Esophagus squamous epithelium (tissue), 5 donors: ENCODE measurements at places on chromosomes 11 and 22.

DNA sequence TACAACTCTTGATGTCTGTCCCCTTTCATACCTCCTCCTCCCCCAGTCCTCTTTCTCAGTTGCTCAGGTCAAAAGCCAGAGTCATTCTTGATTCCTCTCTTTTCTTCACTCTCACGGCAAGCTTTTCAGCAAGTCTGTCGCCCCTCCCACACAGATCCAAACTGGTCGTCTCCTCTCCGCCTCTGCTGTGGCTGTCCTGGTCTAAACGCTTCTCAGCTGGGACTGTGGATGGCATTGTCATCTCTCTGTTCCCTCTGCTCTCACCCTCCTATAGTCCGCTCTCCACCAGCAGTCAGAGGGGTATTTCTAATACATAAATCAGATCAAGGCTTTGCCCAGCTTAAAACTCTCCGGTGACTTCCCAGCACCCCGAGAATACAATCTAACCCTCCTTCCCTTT is 46.8 kb upstream of the SPATA19 start:
- no peak for DNase-seq

DNA sequence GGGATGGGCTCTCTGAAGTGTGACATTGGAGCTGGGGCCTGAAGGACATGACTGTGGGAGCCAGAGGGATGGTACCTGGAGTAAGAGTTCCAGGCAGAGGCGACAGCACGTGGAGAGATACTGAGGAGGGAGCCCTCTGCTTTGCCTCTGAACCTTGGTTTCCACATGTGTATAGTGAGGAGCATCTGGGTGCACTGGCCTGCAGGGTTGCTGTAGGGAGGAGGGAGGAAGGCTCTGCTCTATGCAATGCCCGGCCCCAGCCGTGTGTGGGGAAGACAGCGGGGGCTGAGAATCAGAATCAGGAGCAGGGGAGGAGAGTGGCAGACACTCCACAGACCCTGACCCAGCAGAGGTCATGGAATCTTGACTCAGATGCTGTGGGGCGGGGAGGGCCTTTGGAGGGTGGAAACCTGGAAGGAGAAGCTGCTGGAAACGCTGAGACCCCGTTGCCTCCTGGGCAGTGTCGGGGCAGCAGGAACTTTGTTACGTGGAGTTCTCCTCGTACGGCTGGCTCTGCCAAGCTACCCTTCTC is 4.0 kb downstream of the SCYL1 start:
- DNase-seq = no peak

- DNase-seq = no peak
Measured at GRCh38 chr22:40620464-40621046, 16.0 kb downstream of the MRTFA start.

GRCh38 chr22:26143806-26144325 is 25.4 kb upstream of the SEZ6L start:
- no peak for DNase-seq

GRCh38 chr22:48228468-48228867 is 1466.0 kb downstream of the TBC1D22A start:
- DNase-seq = no peak

DNA sequence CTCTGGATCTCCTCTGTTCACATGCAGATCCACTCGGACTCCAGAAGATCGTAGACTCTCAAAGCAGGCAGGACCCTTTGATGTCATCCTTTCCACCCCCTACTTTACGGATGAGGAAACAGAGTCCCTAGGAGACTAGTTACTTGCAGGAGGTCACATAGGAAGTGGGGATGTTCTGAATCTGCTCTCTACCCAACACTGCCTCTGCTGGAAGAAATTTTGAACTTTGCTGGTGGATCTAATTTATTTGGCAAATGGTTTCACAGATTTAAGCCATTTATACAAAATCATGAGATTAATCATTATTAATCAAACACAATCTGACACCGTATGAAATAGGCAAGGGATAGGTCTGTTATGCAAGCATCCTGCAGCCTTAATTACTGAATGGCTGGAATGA is 55.0 kb upstream of the USP47 start:
- no peak for DNase-seq

GRCh38 chr11:103272876-103273275 is 163.7 kb downstream of the DYNC2H1 start:
- DNase-seq = no peak

- DNase-seq = no peak
Measured at GRCh38 chr11:6745018-6745417, 26.8 kb downstream of the OR2AG2 start.

DNA sequence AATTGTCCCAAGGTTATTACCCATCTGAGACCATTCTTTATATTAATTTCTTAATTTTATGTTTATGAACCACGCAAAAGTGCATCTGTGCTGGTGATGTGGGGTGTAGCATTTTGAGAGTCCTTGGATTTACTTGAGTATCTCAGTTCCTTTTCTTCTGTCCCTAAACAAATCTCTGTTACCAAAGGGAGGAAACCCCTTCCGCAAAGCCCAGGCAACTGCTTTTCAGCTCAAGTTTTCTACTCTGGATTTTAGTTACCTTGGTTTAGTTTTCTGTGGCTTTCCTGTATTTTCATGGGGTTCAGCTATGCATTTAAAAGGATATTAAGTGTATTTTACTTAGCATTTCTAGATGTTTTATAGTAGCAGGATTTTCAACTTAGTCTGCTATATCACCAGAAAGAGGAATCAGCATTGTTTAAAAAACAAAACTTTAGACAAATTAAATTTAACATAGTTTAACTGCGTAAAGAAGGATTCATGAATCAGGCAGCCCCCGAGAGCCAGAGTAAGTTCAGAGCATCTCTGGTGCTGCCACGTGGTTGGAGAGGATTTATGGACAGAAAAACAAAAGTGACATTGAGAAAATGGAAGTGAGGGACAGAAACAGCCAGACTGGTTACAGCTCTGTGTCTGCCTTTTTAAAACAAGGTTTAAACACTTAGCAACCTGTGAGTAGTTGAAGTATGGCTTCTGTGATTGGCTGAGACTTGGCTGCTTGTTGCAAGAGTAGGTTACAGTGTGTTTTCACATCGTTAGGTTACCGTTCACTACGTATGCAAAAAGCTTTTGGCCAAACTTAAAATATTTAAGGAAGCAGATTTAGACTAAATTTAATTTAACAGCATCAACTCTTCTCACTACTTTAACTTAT is 9.6 kb downstream of the ADM start:
- DNase-seq = no peak

DNA sequence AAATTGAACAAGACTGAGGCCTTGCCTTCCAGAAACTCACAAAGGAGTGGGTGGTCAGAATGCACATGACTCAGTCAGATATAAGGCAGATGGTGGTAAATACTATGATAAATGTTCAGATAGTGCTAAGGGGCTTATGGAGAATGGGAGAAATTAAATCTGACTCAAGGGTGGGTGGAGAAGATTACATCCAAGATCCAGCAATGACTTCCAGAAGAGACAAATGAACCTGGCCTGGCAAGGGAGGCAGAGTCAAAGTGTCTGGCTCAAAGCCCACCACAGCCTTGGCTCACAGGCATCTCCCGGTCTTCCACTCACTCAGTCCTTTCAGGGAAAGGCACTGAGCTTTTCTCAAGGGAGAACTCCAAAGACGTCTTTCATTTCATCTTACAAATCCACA is 6.1 kb upstream of the ZBTB16 start:
- no peak for DNase-seq

DNA sequence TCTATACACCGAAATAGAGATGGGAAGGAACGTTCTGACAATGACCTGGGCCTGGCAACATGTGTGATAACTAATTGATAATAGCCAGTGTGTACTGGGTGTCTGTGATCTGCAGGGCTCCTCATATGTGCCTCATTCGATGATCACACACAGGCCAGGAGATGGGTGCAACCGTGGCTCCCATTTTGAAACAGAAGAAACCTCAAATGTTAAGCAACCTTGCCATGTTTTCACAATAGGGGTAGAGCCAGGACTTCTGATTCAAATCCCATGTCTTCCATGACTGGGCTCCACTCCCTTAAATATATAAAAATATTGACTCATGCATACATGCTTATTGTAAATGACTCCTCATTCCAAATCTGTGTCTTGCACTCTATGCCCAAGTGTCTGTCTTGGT is 11.1 kb downstream of the APOL3 start:
- no peak for DNase-seq

DNA sequence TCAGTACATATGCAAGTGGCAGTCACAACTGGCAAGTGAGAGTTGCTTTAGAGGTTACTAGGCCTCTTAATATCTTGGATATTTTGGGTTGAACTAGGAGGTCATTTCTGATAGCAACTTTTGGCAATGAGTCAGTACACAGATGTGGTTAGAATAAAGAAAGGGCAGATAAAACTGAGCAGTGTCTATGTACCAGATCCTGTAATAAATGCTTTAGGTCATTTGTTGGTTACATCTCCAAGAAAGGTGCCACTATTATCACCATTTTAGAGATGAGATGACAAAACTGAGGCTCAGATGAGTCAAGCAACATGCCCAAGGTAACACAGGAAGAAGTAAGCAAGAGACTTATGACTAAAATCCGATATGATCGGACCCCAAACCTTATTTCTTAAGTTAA is 25.0 kb downstream of the MAML2 start:
- DNase-seq = no peak

DNA sequence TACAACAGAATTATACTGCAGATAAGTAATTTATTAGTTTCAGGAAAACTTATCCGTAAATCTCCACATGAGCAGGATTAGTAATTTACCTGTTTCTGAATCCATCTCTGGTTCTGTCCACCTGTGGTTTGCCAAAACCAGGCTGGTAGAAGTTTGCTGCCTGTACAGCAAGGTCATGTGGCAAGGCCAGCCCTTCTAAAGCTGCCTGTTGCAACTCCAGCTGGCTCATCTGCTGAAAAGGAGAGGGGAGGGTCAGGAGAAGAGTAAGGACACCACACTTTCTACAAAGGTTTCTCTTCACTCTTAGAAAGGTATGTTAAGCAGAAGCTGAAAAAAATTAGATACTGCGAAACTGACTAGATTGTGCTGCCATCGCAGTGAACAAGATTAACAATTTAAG is 42.3 kb downstream of the EIF4ENIF1 start:
- DNase-seq = no peak

- DNase-seq = no peak
Measured at GRCh38 chr11:13207665-13208594, 69.7 kb upstream of the BMAL1 start.
